Lung microvascular endothelial cell (primary cell): ENCODE measurements at places on chromosomes 7 and 10. TPM values are rescaled to one million over a fixed set of nuclear protein-coding genes. Genes with fewer than 3 reads are reported as not detected.
A peak's percentile ranks its signal among the peaks of the same experiment; 100 is the strongest.

GRCh38 chr7:7385421-7385820 lies 150.3 kb downstream of the COL28A1 start:
- DNase-seq = no peak

GRCh38 chr7:20199015-20199737 lies 18.0 kb downstream of the MACC1 start:
- DNase-seq = peak; percentile 50

- no peak for DNase-seq
These were observed 410.3 kb downstream of the KIF20B start for GRCh38 chr10:90111671-90112070.

Gene CUBN
- 3.1 and 4.2 TPM in 2 replicates for total RNA-seq

Gene TMEM184A
- under 0.01 TPM in 2 replicates for total RNA-seq

- no peak for DNase-seq
These were observed 58.6 kb downstream of the COL13A1 start for GRCh38 chr10:69860271-69860670.

DNA sequence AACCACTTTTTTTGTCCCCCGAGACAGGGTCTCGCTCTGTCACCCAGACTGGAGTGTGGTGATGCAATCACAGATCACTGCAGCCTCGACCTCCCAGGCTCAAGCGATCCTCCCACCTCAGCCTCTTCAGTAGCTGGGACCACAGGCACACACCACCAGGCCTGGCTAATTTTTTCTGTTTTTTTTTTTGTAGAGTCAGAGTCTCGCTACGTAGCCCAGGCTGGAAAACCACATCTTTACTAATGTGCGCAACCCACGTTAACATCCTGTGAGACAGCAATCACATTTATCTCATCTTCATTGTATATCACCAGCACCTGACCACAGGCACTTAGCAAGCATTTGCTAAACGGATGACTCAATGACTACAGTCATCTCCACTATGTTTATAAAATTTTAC lies 77.8 kb upstream of the ATP6V0A4 start:
- no peak for DNase-seq

Gene SNX8
- 5.6 and 6.5 TPM in 2 replicates for total RNA-seq

DNA sequence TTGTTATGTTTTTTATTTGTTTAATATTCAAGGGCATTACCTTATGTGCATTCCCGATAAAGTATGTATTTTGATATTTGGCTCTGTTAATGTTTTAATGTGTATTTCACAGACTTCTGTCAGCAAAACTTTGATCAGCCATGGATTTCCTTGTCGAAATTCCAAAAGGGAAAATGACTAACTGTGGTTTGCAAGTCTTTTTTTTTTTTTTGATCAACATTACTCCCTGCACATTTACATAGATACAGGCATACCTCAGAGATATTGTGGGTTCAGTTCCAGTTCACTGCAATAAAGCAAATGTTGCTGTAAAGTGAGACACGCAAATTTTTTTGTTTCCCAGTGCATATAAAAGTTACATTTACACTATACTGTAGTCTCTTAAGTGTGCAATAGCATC lies 351.9 kb downstream of the CXCL12 start:
- DNase-seq = no peak

- no peak for DNase-seq
These were observed 27.6 kb upstream of the RUFY2 start for GRCh38 chr10:68434657-68435056.

DNA sequence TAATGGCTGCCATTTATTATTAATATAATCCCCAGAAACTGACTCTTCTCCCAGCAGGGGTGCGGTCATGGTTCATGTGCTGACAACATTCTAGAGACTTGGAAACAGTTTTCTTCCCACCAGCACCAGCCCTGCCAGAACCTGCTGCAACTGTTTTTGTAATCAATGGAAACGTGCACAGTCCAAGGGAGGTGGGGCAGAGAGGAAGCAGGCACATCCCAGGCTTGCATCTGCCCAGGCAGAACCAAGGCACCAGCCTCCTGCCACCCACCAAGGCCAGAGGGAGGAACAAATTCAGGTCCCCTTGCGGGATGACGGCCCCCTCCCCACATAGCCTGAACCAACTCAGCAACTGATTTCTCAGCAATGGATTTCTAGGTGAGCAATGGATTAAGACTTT lies 119.0 kb downstream of the OAT start:
- DNase-seq = no peak

DNA sequence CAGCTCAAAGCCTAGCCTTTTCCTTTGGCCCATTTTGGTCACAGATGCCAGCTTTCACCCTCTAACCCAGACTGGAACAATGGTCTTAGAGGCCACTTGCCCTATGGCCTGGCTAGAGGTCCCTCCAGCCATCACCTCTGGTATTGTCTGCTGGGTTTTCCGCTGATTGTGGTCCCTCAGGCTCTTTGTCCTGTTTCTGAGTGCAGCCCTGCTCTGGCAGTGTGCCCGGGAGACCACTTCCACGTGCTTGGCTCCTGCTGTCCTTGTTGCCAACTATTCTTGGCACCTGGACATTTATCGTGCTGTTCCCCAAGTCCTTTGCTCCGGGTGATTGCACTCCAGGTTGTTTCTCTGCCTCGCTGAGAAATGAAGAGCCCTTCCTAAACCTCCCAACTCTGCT lies 53.3 kb upstream of the FAM180A start:
- no peak for DNase-seq

Gene TMEM229A
- not detected in 2 replicates for total RNA-seq

DNA sequence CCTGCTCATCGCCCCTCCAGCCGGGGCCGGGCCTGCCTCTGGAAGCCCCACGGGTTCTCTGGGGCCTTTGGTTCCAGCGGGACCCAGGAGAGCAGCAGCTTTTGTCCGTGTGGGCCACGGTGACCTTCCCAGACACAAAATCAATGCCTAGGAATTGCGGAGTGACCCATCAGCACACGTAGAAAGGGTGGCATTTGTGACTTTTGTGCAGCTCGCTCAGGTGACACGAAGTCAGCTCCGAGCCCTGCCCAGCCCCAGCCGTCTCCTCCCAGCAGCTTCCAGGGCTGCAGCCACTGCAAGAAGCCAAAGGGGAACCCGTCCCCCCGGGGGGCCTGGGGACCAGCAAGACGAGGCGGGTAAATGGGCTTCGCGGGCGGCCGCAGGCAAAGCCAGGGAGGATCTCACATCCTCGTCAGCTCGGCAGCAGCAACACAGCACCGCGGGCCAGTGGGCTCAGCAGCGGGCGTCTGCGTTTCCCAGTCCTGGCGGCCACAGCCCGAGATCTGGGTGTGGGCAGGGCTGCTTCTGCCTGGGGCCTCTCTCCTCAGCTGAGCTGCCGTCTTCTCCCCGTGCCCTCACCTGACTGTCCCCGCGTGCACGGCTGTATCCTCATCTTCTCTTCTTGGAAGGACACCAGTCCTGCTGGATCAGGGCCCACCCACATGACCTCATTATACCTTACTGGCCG lies 88.5 kb downstream of the PAXIP1 start:
- no peak for DNase-seq

DNA sequence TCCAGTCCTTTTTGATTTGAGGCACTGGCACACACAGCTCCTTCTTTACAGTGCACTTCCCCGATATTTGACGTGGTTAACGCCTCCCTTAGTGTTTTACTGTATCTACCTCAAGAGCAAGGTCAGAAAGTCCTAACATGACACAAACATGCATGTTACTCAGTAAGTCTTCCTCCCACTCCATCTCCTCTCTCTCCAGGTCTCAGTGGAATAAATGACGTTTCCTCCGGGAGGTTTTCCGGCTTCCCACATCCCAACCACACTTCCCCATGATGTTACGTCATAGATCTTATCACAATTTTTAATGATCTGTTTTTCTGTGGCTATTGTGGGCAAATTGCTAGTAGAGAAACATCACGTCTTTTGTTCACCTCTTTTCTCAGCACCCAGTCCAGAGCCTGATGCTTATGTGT lies 165.7 kb downstream of the PTPN20 start:
- no peak for DNase-seq

Gene CYP2C9
- total RNA-seq = not detected in 2 replicates

- no peak for DNase-seq
These were observed 152.5 kb downstream of the AKR1D1 start for GRCh38 chr7:138228769-138229168.

Gene ITGB8
- 2.6 and 31.2 TPM in 2 replicates for total RNA-seq

Gene HTR5A
- not detected in 2 replicates for total RNA-seq

Gene EIF4EBP2
- total RNA-seq = 18.7 and 22.0 TPM in 2 replicates

Gene SLC18A3
- total RNA-seq = not detected in 2 replicates

Gene FAM170B
- not detected in 2 replicates for total RNA-seq

GRCh38 chr10:26481914-26482550 lies 43.9 kb downstream of the APBB1IP start:
- DNase-seq = no peak

DNA sequence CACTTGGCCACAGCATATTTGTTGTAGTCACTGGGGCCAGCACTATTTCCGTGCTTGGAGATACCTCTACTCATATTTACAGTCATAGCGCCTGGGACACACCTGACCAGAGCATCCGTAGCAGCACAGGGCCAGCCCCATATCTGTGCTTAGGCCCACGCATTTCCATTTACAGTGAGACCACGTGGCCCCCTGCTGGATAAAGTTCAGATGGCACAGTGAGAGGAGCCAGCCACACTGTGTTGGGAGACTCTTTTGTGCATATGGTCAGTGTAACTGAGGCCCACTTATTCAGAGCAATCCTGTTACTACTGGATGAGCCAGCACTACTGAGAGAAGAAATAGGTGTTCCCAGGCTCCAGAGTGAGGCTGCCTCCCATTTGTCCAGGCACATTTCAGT lies 455.3 kb downstream of the REEP3 start:
- peak; percentile 49 for DNase-seq

DNA sequence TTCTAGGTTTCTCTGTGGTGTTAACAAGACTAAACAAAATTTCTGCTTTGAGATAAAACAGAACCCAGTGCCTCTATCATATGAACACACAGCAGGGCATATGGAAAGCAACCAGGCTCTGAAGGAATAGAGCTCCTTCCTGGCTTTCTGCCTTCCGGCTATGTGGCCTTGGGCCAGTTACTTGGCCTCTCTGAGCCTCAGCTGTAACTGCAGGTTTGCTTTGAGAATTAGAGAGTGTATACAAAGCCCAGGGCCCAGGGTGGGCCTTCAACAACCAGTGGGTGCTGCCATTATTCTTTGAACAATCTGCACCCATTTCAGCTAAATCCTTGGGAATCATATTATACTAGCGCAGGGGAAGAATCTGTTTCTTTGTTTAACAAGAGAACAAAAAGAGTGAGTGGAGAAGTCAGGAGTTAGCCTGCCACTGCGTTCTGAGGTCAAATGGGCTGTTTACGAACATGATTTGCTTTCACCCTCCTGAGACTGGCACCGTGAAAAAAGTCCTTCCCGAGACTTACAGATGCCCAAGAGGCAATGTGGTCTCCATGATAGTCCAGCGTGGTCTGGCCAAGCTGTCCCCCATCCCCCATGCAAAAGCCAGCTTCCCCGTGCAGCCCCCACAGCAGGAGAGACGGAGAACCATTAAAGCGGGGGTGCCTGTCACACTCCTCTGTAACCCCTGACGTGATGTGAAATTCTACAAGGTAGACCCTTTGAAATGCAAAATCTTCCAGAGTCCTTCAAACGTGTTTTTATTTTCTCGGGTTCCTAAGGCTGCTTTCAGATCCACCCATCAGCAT lies 4.9 kb downstream of the FAM53B start:
- DNase-seq = no peak

- DNase-seq = no peak
These were observed 1548.1 kb upstream of the LRRTM3 start for GRCh38 chr10:65377687-65378086.

GRCh38 chr10:98400482-98400881 lies 14.5 kb downstream of the PYROXD2 start:
- DNase-seq = no peak

Gene KIAA1549
- total RNA-seq = 1.5 and 2.4 TPM in 2 replicates

Gene SORCS1
- not detected in 2 replicates for total RNA-seq

Gene ZNF853
- total RNA-seq = 1.1 and 4.8 TPM in 2 replicates

DNA sequence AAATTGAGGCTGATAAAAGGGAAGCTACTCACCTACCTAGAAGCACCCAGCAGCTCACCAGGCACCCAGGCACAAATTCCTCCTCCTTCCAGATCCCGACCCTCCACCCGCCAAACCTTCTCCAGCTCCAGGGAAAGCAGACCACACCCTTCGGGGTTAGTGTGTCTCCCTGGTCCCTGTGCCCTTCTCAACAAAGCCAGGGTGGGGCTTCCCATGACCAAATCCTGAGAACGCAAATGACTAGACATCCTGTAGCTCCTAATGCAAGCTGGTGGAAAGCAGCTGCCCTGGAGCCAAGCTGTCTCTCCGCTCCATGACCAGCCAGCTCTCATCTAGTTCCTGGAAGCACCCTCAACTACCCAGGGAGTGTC lies 4.4 kb downstream of the TBX20 start:
- DNase-seq = no peak

- no peak for DNase-seq
These were observed 5.8 kb downstream of the MALRD1 start for GRCh38 chr10:19054289-19054835.

GRCh38 chr7:216360-217300 lies 24.3 kb downstream of the FAM20C start:
- no peak for DNase-seq

DNA sequence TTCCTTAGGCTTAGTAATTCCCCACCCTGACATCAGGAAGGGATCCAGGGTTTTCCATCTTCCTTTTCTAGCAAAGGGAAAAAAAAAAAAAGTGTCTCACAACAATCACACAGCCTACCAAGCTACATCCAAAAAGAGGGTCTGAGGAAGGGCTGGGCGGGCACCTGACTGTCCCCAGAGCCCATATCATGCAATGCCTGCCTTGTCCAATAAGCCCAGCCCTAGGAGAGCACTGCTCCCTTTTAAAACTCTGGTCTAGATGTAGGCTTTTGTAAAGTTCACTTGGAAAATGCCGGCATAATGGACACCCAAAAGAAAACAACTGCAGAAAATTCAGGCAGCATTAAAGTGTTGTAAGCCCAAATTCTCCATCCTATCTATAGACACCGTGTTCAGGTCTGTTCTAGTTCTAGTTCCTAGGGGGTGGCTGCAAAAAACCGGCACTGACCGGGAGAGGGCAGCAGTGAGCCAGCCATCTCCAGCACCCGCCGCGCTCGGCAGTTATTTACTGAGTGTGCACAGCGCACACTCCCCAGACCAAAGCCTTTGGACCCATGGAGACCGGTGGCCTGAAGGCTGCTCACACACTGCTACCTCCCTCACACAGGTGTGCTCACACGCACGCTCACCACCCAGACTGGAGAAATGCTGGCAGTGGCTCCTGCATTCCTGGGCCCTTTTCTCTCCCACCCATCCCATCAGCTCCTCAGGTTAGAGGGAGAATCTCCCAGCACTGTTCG lies 48.7 kb downstream of the PODXL start:
- peak; percentile 86 for DNase-seq

Gene SYNPO2L
- total RNA-seq = not detected in 2 replicates

Gene CALHM3
- not detected in 2 replicates for total RNA-seq
